ENCODE measurements at places on chromosomes 16 and 17.

- DNase-seq: no peak
Observed at GRCh38 chr17:76679239-76679638, 31.5 kb downstream of the MXRA7 start.

DNA sequence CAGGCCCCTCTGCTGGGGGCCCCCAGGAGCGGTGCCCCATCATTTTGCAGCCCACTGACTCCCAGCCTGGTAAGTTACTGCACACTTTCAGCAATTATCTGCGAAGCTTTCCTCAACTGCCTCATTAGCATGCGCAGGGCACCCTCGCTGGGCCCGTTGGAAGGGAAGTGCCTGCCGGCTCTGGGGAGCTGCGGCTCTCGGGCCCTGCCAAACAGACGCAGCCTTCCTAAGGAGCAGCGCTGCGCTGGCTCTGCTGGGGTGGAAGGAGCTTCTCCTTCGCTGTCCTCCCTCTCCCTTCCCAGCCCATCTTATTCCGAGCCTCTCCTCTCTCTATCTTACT lies 71.0 kb downstream of the RBBP6 start:
- no peak for DNase-seq

GRCh38 chr16:85162478-85163277 lies 50.4 kb upstream of the CIBAR2 start:
- peak; percentile 63 for DNase-seq

DNA sequence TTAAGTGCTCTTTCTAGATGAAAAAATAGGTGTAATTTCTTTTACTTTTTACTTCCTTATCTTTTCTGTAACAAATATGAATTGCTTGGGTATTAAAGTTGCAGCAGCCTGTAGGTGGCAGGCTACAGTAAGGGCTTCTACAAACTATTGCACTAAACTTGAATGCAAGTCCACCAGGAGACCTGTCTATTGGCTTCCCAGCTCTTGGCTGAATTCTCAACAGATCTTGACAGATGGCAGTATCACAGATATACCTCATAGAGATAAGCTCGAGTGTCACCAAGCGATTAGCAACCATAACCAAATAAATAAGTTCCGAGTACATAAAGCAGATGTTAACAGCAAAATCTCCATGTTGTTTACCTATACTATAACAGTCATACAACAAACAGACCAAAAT lies 5.9 kb downstream of the BBS2 start:
- DNase-seq: peak; percentile 27

Measured in H54 (cell line).